Naive thymus-derived CD8-positive, alpha-beta T cell (primary cell): ENCODE measurements at places on chromosomes 7 and 10.

- DNase-seq, result no peak
Observed at GRCh38 chr7:124130-124949, 68.0 kb upstream of the FAM20C start.

- no peak for DNase-seq
Observed at GRCh38 chr10:71770789-71771188, 2.5 kb downstream of the VSIR start.

DNA sequence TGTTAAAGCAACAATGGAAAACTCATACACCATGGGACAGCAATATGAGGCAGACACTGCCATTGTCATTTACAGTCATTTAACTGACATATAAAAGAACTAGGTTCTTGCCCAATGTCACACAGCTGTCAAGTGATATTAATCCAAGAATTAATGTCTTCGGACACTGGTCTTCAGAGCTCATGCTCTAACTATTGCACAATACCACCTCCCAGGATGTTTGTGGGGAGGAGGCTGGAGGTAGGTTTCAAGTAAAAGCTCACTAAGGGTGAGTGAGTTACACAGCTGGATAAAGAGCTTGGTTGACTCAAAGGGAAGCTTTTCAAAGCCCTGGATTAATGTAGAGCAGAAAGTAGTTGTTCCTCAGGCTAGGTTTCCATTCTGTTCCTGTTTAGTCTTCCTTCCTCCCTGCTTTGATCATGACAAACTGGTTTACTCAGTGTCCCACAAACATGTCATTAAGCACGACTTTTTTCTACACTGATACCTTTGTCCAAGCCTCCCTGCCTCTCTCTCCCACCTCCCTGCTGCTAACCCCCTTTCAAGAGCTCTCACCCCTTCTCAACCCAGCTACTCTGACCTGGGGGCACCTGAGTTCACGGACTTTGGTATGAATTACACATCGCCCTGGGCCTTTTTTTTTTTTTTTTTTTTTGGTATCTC, 987 bp upstream of the EXOC6 start:
- DNase-seq, result no peak

- DNase-seq, result no peak
Observed at GRCh38 chr7:116356979-116357378, 142.6 kb upstream of the CAV2 start.

GRCh38 chr10:83262434-83262833, 876.9 kb upstream of the GHITM start:
- no peak for DNase-seq

GRCh38 chr7:140055833-140056232, 6.9 kb downstream of the PARP12 start:
- no peak for DNase-seq

- DNase-seq, result no peak
Observed at GRCh38 chr7:32227746-32228145, 157.5 kb upstream of the PDE1C start.

- DNase-seq, result no peak
Observed at GRCh38 chr10:7626283-7626682, 40.5 kb downstream of the ITIH5 start.

DNA sequence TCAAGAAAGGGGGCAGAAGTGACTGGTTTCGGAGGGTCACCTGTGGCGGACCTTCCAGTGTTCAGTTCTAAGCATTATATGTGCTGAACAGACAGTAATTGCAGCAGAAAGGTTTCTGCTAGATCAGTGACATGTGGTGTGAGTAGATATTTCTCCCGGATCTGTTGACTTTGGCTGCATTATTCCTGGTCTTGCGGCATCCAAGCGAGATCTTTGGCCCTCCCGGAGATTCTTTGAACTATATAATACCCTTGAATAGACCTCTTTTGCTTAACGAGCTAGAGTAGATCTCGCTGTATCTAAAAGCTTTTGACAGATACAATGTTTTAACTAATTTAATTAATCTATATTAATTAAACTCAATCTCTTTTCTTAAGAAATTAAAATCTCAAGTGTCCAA, 99.8 kb downstream of the PTN start:
- no peak for DNase-seq

DNA sequence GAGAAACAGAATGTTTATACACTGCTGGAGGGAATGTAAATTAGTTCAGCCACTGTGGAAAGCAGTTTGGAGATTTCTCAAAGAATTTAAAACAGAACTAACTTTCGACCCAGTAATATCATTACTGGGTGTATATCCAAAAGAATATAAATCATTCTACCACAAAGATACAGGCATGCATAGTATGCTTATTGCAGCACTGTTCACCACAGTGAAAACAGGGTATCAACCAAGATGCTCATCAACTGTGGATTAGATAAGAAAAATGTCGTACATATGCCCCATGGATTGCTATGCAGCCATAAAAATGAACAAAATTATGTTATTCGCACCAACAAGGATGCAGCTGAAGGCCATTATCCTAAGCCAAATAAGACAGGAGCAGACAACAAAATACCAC, 343.1 kb upstream of the KCND2 start:
- DNase-seq, result no peak

GRCh38 chr7:82382276-82382675, 61.3 kb downstream of the CACNA2D1 start:
- DNase-seq, result no peak

DNA sequence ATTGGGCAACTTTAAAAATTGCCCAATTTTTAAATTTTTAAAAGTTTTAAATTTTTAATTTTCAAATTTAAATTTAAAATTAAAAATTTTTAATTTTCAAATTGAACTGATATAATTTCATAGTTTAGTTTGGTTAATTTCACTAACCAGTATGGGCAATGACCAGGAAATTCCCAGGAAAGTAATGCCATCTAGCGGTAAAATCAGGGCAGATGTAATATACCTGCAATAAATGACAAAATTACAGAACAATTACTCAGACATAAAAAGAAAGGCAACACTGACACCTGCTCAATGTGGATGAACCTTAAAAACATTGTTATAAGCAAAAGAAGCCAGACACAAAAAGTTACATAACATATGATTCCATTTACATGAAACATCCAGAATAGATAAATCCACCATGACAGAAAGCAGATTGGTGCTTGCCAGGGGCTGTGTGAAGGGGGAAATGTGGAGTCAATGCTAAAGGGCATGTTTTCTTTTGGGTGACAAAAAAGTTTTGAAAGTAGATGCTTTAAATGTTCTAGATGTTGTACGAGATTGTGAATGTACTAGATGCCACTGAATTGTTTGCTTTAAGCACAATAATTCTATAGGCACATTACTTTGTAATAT, 28.6 kb upstream of the SLC16A12 start:
- DNase-seq, result no peak

GRCh38 chr7:45987521-45988290, 66.6 kb upstream of the IGFBP3 start:
- no peak for DNase-seq

GRCh38 chr7:24401628-24402593, 117.9 kb downstream of the NPY start:
- DNase-seq, result no peak

DNA sequence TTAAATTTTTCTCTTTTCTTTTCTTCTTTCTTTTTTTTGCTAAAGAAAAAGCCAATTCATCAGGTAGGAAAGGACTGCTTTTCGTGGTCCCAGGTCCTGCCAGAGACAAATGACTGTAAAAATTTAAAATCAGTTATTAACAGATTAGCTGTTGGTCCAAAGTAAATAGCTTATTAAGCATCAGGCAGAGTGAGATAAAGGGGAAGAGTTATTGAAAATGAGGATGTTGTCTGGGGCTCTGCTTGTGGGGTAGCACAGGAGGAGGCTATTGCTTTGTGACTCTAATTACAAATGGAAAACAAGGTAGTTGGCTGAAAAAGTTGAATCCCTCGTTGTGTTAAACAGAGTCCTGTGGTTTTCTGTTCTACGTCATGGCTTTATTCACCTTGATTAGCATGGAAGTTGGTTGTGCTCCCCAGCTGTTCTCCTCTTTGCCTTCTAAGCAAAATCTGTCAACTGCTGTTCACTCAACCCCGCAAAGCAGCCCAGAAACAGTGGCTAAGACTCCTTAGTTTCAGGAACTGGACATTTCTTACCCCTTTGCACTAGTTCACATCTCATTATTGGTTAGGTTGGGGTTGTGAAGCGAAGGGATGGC, 128.9 kb downstream of the SNX10 start:
- DNase-seq, result no peak

DNA sequence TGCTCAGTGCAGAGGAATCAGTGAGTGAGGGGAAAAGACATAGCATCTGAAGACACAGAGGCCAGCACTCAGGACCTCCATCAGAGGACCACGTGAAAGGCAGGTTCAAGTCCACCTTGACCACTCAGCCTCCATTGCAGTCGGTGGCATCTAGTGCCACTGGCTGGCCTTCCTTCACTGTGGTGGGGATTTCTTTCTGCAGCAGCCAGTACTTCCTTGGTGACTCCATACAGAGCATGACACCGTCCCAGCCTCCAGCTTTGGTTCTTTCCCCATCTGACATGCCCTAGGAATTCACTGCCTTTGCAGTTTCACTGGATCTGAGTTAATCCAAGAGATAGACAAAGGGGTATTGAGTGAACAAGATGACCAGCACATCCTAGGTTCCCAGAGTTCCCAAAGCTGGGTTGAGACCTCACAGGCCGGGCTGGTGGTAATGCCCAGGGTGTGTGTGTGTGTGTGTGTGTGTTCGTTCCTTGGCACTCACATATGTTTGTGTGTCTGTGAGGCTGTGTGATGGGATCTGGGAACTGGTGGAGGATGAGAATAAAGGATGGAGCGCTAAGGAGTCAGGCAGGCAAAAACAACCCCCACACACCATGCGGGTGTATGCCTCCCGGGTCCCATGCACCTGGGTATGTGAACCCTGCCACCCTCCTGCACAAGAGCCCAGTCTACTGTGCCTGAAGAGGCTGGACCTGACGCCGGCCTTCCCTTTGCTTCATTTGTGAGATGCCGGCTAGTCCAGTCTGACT, 57.8 kb downstream of the SYPL1 start:
- DNase-seq, result no peak

DNA sequence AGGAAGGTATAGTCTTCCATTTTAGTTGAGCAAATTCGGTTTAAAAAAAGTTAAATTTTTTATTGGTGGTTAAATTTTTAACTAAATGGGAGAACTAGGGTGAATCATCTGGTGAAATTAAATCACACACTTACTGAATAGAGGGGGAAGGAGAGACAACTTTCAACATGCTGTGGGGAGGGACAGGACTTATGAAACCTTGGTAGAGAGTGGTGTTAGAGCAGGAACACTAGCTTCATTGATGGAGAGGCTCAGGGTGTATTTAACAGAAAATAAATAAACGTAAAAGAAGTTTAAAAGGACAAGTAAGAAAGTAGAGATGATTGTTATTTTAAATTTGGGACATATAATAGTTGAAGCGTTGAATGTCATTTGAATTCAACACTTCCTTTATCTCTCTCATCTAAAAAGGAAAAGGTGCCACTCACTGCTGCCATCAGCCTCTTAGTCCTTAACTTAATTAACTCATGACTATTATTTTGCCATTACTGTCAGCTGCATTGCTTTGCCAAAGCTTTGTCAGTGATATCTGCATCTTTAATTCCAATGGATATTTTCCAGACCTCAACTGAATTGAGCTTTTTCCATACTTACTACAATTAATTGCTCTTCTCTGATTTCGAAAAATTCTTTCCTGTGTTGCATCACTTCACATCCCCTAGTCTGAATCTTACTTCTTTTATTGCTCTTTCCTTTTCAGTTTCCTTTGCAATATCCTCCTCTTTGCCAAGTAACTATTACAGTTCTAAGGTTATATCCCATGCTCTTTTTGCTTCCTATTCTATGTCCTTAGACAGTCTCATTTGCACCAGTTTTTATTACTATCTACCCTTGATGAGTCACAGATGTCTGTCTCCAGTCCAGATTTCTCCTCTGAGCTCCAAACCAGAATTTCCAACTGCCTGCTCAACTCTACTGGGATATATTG, 71.7 kb downstream of the GNAT3 start:
- no peak for DNase-seq

GRCh38 chr10:28875549-28876081, 198.3 kb downstream of the BAMBI start:
- DNase-seq, result no peak

GRCh38 chr7:107332488-107333269, 137.2 kb upstream of the GPR22 start:
- no peak for DNase-seq

DNA sequence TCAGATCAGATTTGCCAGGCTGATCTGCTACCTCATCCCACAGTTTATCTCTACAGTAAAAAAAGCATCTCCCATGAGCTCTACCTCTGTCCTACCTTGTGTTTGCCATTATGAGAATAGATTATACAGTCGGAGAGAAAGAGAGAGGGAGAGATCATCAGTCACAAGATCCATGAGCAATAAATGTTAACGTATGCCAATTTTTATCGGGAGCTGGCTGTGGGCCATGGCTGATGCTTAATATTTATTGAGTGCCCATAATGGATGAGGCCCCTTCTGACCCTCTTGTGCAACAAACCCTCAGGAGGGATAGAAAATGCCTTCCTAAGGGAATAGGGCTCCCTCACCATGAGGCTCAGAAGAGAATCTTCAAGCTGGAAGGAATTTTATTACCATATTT, 52.8 kb downstream of the C10orf90 start:
- no peak for DNase-seq

GRCh38 chr10:132989476-132990415, 47.4 kb upstream of the CFAP46 start:
- DNase-seq, result no peak

GRCh38 chr10:24556750-24557742, 166.6 kb downstream of the ARHGAP21 start:
- DNase-seq, result peak; percentile 60

DNA sequence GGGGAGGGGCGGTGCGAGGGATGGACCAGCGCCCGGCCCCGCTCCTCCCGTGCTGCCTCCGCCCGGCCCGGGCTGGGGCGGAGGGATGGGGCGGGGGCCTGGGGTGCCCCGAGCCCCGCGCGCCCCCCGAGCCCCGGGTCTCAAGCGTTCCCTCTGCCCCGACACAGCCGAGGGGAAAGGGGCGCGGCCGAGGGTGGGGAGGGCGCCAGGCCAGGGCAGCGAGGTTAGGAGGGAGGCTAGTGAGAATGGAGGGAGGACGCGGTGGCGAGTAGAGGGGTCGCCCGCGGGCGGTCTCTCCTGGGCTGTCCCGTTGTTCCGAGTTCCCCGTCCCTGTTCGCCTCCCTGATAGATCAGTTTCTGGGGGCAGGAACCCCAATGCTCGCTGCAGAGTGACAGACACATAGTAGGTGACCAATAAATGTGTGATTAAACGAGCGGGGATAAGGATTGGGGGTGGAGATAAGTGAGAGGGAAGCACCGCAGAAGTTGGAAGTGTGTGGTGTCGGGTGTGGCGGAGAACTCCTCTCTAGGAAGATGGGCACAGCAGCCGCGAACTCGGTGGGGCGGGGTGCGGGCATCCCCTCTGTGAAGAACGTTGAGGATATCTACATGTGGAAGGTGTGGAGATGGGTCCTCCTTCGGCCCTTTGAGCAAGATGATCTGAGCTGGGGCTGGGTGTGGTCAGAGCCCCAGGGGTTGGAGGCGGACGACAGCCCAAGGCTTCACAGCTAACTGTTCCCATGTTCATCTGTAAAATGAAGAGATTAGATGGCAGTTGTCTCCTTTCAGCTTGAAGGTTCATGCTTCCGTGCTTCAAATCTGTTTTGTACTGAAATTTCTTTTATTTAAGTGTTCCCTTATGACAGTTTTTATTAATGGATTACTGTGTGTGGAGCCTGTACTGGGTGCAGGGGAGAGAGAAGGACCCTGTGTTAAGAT, 580 bp downstream of the ZNF775 start:
- DNase-seq, result no peak

- no peak for DNase-seq
Observed at GRCh38 chr7:26538216-26538615, 246.6 kb downstream of the SNX10 start.
